ENCODE measurements at places on chromosomes 6 and 20. TPM values are rescaled to one million over a fixed set of nuclear protein-coding genes. Genes with fewer than 3 reads are reported as not detected.

Gene PMEPA1
- total RNA-seq: 20.5 TPM

Gene RAET1L
- not detected for total RNA-seq

Gene DDX43
- total RNA-seq: 1.8 TPM

Gene ZDHHC14
- 2.1 TPM for total RNA-seq

Gene TBC1D32
- total RNA-seq: 21.4 TPM

Gene RAET1G
- total RNA-seq: 1.8 TPM

Gene CRISP2
- not detected for total RNA-seq

Gene CDSN
- total RNA-seq: not detected

Gene PNPLA1
- 0.05 TPM for total RNA-seq

Gene SFT2D1
- 47.2 TPM for total RNA-seq

Gene SIRPB2
- not detected for total RNA-seq

Gene TNXB
- 0.89 TPM for total RNA-seq

Gene KCNK17
- total RNA-seq: not detected

Gene GLP1R
- not detected for total RNA-seq

Gene LHFPL5
- not detected for total RNA-seq

Gene PRR18
- not detected for total RNA-seq
